ENCODE measurements at places on chromosomes 6 and 20.

- peak; percentile 65 for DNase-seq
Measured at GRCh38 chr6:26197933-26198721, 110.9 kb downstream of the HFE start.

- DNase-seq = no peak
Measured at GRCh38 chr6:130421585-130421984, 55.8 kb downstream of the TMEM200A start.

- DNase-seq = no peak
Measured at GRCh38 chr6:17768388-17768787, 61.7 kb upstream of the NUP153 start.

GRCh38 chr6:43796903-43797890 lies 27.2 kb downstream of the VEGFA start:
- DNase-seq = no peak

GRCh38 chr6:144063246-144063743 lies 32.1 kb downstream of the SF3B5 start:
- no peak for DNase-seq

GRCh38 chr20:14673164-14673563 lies 335.8 kb upstream of the FLRT3 start:
- no peak for DNase-seq

- DNase-seq = no peak
Measured at GRCh38 chr6:56890683-56891429, 64.1 kb upstream of the BEND6 start.

- DNase-seq = no peak
Measured at GRCh38 chr6:108585359-108585758, 24.6 kb downstream of the FOXO3 start.

- no peak for DNase-seq
Measured at GRCh38 chr6:19550380-19550779, 286.8 kb upstream of the ID4 start.

GRCh38 chr6:1551249-1551648 lies 58.5 kb upstream of the FOXC1 start:
- no peak for DNase-seq

DNA sequence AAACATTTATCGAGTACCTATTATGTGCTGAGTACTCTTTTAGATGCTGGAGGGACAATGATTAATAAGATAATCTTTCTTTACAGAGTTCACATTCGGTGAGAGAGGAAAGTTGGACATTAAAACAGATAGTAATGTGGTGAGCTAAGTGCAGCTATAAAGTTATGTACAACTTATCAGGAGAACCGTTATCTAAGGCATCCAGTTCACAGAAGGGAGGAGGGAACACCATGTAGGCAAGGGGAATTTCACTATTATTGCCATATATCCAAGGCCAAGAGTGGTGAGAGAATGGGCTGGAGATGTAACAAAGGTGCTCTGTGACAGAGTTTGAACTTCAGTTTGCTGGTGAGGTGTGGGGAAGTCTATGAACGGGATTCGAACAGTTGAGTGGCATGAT lies 105.8 kb downstream of the CARMIL1 start:
- no peak for DNase-seq

- no peak for DNase-seq
Measured at GRCh38 chr6:95804847-95805541, 210.8 kb upstream of the FUT9 start.

DNA sequence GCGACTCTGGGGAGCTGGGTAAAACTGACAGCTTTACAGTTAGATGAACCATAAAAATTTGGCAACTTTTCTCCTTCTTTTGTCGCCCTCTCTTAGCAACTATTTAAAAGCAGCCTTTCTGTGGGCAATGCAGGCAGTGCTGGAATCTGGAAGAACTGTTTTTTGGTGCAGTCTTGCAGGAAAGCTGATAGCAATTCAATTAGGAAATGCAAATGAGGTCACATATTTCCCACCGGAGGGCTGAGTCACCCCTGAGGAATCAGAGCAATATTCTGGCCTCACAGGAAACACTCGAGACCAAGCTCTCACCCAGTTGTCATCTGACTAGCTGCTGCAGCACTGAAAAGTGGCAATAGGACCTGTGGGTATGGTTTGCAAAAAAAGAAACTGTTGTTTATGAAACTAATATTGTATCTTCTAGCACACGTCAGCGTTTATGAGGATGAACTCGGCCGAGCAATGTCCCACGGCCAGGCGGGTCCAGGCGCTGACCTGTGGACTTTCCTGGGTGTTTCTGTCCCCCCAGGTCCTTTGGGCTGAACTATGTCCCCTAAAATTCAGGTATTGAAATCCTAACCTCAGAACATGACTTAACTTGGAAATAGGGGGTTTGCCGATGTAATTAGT lies 312.3 kb downstream of the TAF4 start:
- no peak for DNase-seq

GRCh38 chr6:34310817-34311216 lies 62.0 kb upstream of the SMIM29 start:
- DNase-seq = no peak

DNA sequence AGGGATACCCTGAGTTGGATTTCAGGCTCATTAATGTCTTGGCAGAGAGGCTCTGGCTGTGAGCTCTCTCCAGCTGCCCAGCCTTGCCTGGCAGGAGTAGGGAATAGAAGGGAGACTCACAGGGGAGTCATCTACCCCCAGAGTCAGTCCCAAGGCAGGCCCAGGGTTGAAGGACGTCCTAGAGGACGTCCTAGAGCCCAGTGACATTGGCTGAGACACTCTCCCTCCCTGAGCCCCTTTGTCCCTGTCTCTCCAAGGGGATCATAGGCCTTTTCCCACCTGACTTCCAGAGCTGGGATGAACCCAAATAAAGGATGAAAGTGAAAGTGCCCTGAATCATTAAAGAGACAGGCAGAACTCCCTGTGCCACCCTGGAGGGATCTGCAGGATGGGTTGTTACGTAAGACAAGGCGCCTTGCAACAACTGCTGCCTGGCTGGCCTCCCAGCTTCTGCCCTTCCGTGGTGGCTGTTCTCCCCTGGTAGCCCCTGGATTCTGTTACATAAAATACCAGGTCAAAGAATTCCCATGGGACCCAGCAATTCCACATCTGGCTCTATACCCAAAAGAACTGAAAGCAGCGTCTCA lies 53.6 kb upstream of the SIRPA start:
- no peak for DNase-seq
